ENCODE measurements at places on chromosomes 3 and 15.

- no peak for DNase-seq
These were observed 740 bp downstream of the MAGI1 start for GRCh38 chr3:66037986-66038369.

DNA sequence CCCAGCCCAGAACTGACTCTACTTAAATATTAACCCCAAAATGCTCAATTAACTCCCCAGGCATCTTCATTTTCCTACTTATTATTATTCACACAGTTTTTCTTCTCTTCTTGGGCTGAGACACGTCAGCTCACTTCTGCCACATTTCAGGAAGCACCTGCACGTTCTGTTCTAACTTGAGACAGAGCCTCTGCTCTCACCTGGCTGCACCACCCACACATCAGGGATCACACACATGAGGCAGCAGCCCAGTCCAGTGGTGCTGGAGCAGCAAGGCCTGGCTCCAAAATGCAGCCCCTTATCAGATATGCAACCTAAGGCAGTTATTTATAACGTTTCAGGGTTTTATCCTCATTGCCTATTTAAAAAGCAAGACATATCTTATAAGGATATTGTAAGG lies 127.5 kb downstream of the OSBPL10 start:
- DNase-seq = no peak

- no peak for DNase-seq
These were observed 175.8 kb downstream of the SPATA16 start for GRCh38 chr3:172965256-172965655.

DNA sequence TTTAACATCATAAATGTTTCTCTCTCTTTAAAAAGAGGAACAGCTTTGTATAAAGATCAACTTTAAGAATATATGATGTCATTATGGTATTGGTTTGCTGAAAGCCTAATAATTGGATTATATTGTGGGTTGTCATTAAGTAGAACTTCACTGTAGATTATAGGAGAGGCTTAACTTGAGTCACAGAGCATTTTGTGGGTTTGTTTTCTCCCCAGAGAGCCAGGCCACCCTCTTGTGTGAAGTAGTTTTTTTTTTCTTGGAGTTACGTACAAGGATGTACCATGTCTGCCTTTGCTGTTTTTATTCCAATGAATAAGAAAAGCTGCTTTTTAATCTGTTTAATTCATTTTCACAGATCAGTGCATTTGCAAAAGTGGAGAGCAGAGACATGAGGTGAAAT lies 354.8 kb upstream of the TBL1XR1 start:
- DNase-seq = no peak

GRCh38 chr3:38141173-38141951 lies 2.9 kb downstream of the MYD88 start:
- DNase-seq = no peak

DNA sequence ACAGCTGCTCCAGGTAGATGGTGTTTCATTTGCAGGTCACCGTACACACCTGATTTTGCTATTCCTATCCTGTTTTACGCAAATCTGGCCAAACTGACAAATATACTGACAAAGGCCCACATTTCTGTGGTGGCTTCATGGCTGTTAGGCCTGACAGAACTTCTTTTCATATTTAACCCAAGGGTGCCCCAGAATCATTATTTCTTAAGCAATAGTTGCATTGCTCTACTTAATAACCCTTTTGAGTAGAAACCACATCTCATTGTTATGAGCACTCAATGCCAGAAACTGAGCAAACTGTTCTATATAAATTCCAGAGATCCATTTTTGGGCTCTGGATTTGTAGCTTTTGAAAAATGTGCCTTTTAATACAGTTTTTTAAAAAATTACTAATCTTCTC lies 19.4 kb downstream of the ASTE1 start:
- DNase-seq = no peak

DNA sequence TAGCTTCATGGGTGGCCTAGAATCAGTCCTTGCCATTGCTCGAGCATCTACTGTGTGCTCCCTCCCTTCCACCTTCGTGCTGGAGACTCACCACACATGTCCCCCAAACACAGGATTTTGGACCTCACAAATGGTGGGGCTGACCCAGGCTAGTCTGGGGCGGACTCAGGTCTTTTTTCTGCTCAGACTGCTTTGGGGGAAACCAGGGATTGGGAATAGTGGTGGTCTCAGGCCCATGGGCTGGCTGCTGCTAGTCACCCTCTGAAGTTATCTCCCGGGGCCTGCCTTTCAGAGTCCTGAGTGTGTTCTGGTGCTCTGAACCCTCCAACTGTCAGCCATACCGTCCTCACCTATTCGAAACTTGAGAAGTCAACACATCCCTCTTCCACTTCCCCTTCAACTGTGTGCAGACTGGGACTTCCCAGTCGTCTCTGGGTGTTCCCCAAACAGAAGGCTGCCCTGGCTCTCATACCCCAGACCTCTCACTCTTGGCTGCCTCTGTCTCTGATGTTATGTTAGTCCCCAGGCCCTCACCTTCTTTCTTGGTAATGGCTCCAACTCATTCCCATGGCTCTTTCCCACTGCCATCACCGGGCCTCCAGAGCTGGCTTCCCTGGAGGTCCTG lies 46.0 kb downstream of the PPCDC start:
- DNase-seq = no peak

GRCh38 chr3:25155652-25156471 lies 272.2 kb upstream of the RARB start:
- peak; percentile 61 for DNase-seq

DNA sequence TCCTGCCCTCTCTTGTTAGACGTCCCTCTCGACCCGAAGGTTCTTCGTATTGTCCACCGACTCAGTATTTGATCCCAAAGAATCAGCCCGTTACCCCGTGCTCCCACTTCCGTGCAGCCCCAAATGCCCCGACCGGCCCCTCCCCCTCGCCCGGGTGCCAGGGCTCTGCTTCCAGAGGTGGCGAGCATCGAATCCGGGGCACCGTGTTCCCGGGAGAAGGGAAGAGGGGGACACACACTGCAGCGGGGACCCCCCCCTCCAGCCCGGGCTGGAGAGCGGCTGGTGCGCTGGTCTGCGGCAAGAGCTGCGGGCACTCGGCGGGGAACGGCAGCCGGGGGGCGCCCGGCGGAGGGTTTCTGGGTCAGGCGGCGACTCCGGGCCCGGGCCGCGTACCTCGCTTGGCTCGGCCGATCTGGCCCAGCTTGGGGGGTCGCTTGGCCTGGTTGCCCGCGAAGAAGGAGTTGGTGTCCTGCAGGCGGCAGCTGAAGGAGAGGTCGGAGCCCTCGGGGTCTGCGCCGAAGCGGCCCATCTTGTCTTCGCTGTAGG lies 556 bp downstream of the CAMK2N2 start:
- DNase-seq = no peak

- peak; percentile 85 for DNase-seq
These were observed 1.1 kb upstream of the ALCAM start for GRCh38 chr3:105365391-105366325.

GRCh38 chr3:72960812-72961518 lies 35.6 kb upstream of the PPP4R2 start:
- no peak for DNase-seq

All from fibroblast of skin of back (primary cell).